ENCODE measurements at places on chromosomes 7 and 10. TPM values are rescaled to one million over a fixed set of nuclear protein-coding genes. Genes with fewer than 3 reads are reported as not detected.

- no peak for DNase-seq
Measured at GRCh38 chr10:20931156-20931795, 34.2 kb upstream of the NEBL start.

DNA sequence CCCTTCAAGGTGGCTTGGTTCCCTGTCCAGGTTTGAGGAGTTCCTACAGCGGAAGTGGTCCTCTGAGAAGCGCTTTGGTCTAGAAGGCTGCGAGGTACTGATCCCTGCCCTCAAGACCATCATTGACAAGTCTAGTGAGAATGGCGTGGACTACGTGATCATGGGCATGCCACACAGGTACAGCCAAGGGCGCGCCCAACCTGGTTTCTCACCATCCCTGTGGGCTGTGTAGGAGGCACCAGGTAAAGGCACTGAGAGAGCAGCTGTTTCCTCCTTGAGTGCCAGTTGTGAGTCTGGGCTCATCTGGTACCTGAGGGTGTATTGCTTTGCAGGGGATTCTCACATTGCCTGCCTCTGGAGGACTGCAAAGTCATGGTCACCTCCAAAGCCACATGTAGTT, 68.0 kb downstream of the OGDH start:
- DNase-seq = no peak

- DNase-seq = no peak
Measured at GRCh38 chr7:95906851-95907250, 134.5 kb downstream of the DYNC1I1 start.

GRCh38 chr10:51918884-51919325, 219.5 kb upstream of the CSTF2T start:
- no peak for DNase-seq

EPDR1 gene
- 5.3 TPM for total RNA-seq

DNA sequence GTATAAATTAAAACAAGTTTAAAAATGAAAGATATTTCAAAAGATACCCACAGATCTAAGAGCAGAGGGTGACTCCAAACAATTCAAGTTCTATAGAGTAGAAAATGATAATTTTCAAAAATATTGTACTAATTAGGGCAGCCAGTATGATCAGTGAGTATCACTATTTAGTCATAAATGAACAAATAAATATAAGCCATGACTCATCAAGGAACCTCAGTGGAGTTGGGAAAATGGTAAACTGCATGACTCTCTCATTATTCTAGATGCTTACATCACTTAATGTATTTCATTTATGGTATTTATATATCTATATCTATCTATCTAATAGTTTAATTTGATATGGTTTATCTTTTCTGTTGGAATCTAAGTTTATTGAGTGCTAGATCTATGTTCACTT, 94.3 kb downstream of the THSD7A start:
- DNase-seq = peak; percentile 88

GRCh38 chr10:86699991-86700840, 31.9 kb downstream of the LDB3 start:
- DNase-seq = no peak

SLC13A4 gene
- total RNA-seq = under 0.01 TPM

- DNase-seq = no peak
Measured at GRCh38 chr7:199483-200249, 7.3 kb downstream of the FAM20C start.

DNA sequence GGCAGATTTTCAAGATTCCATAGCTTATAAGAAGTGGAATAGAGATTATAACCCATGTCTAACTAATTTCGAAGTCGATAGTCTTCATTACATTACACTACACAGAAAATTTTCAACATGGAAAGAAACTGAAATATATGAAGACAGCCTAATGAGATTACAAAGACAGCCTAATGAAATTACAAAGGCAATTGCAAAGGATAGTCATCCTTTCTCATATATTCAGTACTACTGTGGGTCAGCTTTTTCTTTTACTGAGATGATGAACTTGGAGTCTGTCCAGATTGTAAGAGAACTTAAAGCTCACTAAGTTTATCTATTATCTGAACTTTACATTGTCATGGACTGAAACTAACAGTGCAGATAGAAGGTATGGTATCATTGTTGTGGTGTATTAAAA, 304.4 kb upstream of the MBL2 start:
- no peak for DNase-seq

- DNase-seq = no peak
Measured at GRCh38 chr10:14683256-14683655, 91.4 kb downstream of the FAM107B start.

- no peak for DNase-seq
Measured at GRCh38 chr10:132269266-132270230, 38.2 kb downstream of the STK32C start.

FEZF1 gene
- not detected for total RNA-seq

DNA sequence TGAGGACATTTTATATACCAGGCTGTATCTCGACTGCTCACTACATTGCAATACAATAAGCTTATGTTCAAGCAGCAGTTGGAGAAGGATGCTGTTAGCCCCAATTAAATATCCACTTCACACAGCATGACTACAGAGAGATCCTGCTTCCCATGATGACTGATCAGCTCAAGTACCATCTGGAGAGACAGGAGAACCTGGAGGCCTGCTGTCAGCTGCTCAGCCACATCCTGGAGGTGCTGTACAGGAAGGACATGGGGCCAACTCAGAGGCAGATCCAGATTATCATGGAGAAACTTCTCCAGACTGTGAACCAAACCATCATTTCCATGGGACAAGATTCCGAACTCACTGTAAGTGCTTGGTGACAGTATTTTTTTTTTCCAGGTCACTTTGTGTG, 22.5 kb downstream of the RNF133 start:
- DNase-seq = no peak
